ENCODE measurements at places on chromosomes 7 and 10.

DNA sequence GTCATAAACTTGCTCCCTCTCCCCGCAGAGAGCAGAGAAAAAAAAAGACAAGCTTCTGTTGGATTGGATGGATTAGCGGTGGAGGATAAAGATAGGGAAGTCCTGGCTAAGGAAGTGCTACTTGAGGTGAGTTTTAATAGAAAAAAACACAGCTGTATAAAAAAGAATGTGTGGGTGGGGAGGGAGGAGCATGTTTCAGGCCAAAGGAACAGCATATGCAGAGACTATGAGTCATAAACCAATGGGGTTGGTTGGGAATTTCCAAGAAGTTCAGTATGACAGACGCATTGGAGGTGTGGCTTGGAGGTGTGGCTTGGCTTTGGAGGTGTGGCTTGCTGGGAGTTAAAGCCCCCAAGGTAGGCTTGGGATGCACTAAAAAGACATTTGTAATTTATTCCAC is 103.0 kb upstream of the LSM8 start:
- peak; percentile 52 for DNase-seq

DNA sequence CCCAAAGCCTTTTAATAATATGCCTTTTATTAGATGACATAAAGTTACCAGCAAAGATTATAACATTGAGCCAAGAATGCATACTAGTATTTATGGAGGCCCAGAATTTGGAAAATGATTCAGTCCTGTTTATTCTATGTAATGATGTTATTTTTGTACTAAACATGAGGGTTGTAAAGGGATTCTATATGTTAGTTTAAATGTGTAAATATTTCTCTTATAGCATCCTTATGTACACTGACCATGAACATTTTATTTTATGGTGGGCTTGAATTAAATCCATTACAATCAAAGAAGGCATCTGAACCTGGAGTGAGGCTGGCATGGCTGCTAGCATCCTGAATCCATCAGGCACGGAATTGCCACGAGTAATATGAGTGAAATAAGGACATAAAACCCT is 80.2 kb downstream of the RAB18 start:
- no peak for DNase-seq

DNA sequence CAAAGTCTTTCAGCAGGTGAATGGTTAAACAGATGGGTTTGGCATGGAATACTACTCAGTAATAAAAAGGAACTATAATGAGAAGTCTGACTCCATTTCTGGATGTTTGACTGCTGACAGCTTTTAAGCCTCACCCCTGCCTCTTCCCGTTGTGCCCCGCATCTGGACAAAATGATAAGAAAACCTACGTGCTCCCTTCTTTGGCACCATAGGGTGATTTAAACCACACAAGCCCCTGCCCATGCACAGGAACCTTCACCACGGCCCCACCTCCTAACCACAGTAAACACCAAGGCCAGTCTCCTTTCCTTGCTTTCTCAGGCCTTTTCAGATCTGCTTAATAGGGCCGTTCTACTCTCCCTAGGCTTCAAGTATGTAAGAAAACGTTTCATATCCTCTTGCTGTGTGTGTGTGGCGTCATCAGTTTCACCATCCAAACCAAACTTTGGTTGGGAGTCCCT is 47.1 kb upstream of the UBN2 start:
- DNase-seq, result no peak

DNA sequence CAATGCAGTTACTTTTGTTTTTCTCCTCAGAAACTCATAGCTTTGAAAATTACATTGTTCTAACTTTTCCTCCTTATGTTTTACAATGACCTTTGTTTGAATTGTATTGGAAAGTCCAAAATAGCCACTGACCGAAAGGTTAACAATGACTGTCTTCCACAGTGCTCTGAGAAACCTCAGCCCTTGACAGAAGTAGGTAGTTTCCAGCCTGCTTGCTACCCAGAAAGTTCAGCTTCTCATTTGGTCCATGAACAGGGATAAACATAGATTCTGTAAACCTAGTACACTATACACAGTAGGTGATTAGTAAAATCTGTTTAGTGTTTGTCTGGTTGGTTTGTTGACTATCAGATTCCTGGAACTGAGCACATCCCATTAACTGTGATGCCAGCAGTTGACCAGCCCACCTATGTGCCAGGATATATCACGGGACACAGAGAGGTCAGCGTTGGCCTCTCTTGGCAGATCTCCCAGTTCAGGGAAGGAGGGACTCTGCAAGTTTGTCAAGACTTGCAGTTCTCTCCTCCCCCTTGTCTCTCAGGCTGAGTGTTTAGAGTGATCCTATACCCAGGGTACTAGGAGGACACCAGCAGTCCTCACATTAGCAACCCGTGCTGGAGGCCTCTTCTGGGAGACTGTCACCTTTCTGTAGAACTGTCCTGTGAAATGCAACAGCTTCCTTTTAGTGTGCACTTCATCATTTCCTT is 297.6 kb downstream of the ARHGAP12 start:
- DNase-seq, result no peak

DNA sequence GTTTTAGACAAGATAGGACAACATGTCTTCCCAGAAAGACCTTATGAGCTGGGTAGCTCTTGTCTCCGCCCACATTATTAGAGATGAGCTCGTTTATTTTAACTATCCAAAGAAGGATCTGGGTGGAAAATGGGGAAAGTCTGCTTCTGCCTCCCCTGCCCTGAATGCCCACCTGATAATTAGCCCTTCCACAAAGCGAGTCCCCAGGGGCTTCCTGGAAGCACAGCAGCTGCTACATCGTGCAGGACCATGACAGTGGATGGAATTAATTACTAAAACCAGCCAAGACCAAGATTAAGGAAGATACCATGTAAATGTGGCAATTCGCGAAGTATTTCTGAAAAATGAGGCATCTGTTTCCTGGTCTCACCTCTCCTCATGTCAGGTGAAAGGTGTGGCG is 374.4 kb downstream of the PAXIP1 start:
- no peak for DNase-seq

DNA sequence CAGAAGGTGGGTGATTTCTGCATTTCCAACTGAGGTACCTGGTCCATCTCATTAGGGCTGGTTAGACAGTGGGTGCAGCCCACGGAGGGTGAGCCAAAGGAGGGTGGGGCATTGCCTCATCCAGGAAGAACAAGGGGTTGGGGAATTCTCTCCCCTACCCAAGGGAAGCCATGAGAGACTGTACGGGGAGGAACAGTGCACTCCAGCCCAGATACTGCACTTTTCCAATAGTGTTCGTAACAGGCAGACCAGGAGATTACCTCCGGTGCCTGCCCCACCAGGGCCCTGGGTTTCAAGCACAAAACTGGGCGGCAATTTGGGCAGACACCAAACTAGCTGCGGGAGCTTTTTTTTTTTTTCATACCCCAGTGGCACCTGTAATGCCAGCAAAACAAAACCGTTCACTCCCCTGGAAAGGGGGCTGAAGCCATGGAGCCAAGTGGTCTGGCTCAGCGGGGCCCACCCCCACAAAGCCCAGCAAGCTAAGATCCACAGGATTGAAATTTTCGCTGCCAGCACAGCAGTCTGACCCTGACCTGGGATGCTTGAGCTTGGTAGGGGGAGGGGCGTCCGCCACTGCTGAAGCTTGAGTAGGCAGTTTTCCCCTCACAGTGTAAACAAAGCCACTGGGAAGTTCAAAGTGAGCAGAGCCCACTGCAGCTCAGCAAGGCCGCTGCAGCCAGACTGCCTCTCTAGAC is 31.2 kb downstream of the ARMC10 start:
- no peak for DNase-seq

- no peak for DNase-seq
Observed at GRCh38 chr7:99919814-99920112, 433 bp upstream of the TRIM4 start.

Measured in activated CD4-positive, alpha-beta T cell treated with anti-CD3 and anti-CD28 coated beads, Interleukin-2, Interleukin-4, amounts not matched to agents 100 ng/mL and 50 ng/mL, durations not matched to agents 16 hours and 8 hours (primary cell).